Nephron progenitor cell (in vitro differentiated cells): ENCODE measurements at places on chromosomes 3 and 15.

DNA sequence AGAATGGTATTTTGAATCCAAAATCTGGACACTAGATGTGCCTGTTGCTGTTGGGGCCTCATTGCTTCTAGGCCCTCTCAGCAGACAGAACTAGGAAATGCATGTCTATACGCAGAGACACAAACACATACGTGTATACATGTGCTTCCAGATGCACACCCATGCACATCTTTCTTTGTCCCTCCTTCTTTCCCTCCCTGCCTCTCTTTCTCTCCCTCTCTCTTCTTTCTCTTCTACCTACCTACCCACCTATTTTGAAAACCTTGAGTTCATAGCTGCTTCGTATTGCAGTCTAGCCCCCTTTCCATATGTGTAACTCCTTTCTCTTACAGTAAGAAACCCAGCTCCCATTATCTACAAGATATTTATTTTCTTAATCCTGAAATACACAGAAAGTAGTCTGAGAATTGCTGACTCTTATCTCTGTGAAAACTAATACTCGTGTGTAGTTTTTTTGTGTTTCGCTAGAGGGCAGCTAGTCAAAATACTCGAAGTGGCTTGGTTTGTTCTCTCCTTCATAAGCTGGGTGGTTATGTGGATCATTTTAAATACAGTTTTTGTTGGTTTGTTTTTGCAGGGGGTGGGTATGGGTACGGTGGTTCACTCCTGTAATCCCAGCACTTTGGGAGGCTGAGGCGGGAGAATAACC lies 18.5 kb downstream of the RPL32 start:
- DNase-seq: no peak
- H3K27me3 ChIP-seq: no peaks in the 10 kb centered on the region
- no peak overlapping the region for H3K27ac ChIP-seq
- no peaks in the 10 kb centered on the region for H3K4me1 ChIP-seq
- no peak overlapping the region for H3K4me3 ChIP-seq

DNA sequence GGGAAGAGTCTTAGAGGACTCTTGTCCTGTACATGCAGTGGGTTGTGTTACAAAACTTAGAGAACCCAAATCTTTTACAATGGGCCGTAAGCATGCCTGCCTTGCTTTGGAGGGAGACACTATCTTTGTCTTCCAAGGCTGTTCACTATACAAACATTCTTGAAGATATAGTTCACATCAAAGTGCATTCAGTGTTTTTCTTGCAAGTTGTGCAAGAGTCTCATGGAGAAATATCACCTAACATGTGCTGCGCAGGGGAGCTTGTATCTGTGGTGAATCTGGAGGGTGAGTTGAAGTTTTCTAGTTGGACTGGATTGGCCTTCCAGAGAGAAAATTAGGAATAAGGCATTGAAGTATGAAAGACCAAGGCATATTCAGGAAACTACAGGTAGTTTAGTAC lies 7.8 kb upstream of the PRTG start:
- H3K27ac ChIP-seq: no peak overlapping the region
- H3K27me3 ChIP-seq: peaks cover 6% of the 10 kb centered on the region
- peaks cover 37% of the 10 kb centered on the region for H3K4me1 ChIP-seq
- no peaks in the 10 kb centered on the region for H3K36me3 ChIP-seq

DNA sequence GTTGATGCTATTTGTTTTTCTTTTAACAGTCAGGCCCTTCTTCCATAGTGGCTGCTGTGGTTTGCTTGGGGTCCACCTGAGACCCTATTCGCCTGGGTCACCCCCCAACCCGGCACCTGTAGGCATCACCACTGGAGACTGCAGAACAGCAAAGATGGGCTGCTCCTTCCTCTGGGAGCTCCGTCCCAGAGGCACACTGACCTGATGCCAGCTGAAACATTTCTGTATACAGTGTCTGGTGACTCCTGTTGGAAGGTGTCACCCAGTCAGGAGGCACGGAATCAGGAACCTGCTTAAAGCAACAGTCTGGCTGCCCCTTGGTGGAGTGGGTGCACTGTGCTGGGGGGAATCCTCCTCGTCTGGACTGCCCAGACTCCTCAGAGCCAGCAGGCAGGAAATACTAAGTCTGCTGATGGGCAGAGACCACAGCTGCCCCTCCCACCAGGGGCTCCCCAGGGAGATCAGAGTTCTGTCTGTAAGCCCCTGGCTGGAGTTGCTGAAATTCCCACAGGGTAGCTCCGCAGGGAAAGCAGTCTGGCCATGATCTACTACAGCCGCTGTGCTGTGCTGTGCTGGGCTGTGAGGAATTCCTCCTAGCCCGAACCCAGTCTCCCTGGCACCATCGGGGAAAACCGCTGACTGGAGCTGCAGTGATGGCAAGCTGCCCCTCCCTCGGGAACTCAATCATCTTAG lies 248.2 kb downstream of the TBC1D5 start:
- no peaks in the 10 kb centered on the region for H3K27me3 ChIP-seq
- peak; percentile 23 for DNase-seq
- H3K36me3 ChIP-seq: peaks cover 60% of the 10 kb centered on the region
- H3K4me1 ChIP-seq: no peaks in the 10 kb centered on the region
- H3K4me3 ChIP-seq: no peak overlapping the region
- no peak overlapping the region for H3K27ac ChIP-seq

GRCh38 chr15:39946862-39947261 lies 12.9 kb downstream of the EIF2AK4 start:
- H3K36me3 ChIP-seq: peaks cover 63% of the 10 kb centered on the region
- no peak for DNase-seq
- H3K4me3 ChIP-seq: no peak overlapping the region
- H3K4me1 ChIP-seq: peaks cover 5% of the 10 kb centered on the region
- no peak overlapping the region for H3K27ac ChIP-seq

- H3K27ac ChIP-seq: no peak overlapping the region
- no peaks in the 10 kb centered on the region for H3K27me3 ChIP-seq
- no peaks in the 10 kb centered on the region for H3K4me1 ChIP-seq
- H3K36me3 ChIP-seq: no peaks in the 10 kb centered on the region
- no peak overlapping the region for H3K4me3 ChIP-seq
- DNase-seq: no peak
Measured at GRCh38 chr3:166637984-166638530, 742.0 kb downstream of the ZBBX start.

- no peak overlapping the region for H3K4me3 ChIP-seq
- no peaks in the 10 kb centered on the region for H3K36me3 ChIP-seq
- no peaks in the 10 kb centered on the region for H3K27me3 ChIP-seq
- H3K4me1 ChIP-seq: no peaks in the 10 kb centered on the region
Measured at GRCh38 chr3:17234382-17234781, 349.6 kb downstream of the PLCL2 start.

- peaks cover 5% of the 10 kb centered on the region for H3K36me3 ChIP-seq
- H3K4me3 ChIP-seq: no peak overlapping the region
- H3K4me1 ChIP-seq: no peaks in the 10 kb centered on the region
- H3K27me3 ChIP-seq: peaks cover 12% of the 10 kb centered on the region
Measured at GRCh38 chr15:76360416-76360815, 23.8 kb downstream of the ISL2 start.

GRCh38 chr15:89088605-89089315 lies 504 bp downstream of the ABHD2 start:
- H3K36me3 ChIP-seq: peaks cover 5% of the 10 kb centered on the region
- peaks cover 3% of the 10 kb centered on the region for H3K27me3 ChIP-seq
- DNase-seq: peak; percentile 20
- H3K27ac ChIP-seq: no peak overlapping the region

- H3K4me1 ChIP-seq: peaks cover 9% of the 10 kb centered on the region
- H3K4me3 ChIP-seq: no peak overlapping the region
- H3K27ac ChIP-seq: peak overlapping the region; percentile 40
- no peaks in the 10 kb centered on the region for H3K36me3 ChIP-seq
- DNase-seq: no peak
Measured at GRCh38 chr3:64311424-64312061, 86.3 kb upstream of the PRICKLE2 start.

- DNase-seq: peak; percentile 57
- H3K27me3 ChIP-seq: peaks cover 35% of the 10 kb centered on the region
- H3K4me3 ChIP-seq: peak overlapping the region; percentile 35
- H3K4me1 ChIP-seq: peaks cover 60% of the 10 kb centered on the region
- H3K27ac ChIP-seq: no peak overlapping the region
Measured at GRCh38 chr3:129344540-129345220, 66.0 kb downstream of the HMCES start.

GRCh38 chr3:129304146-129304961 lies 25.7 kb downstream of the HMCES start:
- peaks cover 45% of the 10 kb centered on the region for H3K36me3 ChIP-seq
- peak overlapping the region; percentile 8 for H3K4me3 ChIP-seq
- H3K27ac ChIP-seq: peak overlapping the region; percentile 41
- peaks cover 27% of the 10 kb centered on the region for H3K4me1 ChIP-seq
- no peaks in the 10 kb centered on the region for H3K27me3 ChIP-seq

DNA sequence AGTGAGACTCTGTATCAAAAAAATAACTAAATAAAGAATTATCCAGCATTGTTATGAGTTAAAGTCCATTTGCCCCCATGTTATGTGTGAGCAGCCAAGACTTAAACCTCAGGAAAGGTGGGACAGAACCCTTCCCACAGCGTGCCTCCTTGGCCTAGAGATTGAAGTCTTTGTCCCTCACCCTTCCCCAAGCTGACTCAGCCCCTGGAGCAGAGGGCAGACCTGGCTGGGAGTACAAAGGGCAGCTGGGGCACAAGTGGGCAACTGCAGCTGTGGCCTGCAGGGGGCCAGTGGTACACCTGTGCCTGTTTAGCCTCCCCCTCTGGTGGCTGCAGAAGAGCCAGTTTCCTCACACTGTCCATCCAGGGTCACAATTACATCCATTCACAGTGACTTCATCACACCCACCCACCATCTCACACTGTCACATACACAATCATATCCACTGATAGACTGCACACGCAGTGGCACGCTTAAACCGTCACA lies 940 bp upstream of the ACY1 start:
- H3K27ac ChIP-seq: peak overlapping the region; percentile 99
- H3K4me3 ChIP-seq: peak overlapping the region; percentile 88
- peaks cover 48% of the 10 kb centered on the region for H3K4me1 ChIP-seq
- no peak for DNase-seq

GRCh38 chr3:78337801-78338211 lies 1297.9 kb downstream of the ROBO2 start:
- H3K27ac ChIP-seq: no peak overlapping the region
- H3K4me3 ChIP-seq: no peak overlapping the region
- H3K27me3 ChIP-seq: peaks cover 3% of the 10 kb centered on the region
- peaks cover 5% of the 10 kb centered on the region for H3K4me1 ChIP-seq
- H3K36me3 ChIP-seq: no peaks in the 10 kb centered on the region
- DNase-seq: no peak

DNA sequence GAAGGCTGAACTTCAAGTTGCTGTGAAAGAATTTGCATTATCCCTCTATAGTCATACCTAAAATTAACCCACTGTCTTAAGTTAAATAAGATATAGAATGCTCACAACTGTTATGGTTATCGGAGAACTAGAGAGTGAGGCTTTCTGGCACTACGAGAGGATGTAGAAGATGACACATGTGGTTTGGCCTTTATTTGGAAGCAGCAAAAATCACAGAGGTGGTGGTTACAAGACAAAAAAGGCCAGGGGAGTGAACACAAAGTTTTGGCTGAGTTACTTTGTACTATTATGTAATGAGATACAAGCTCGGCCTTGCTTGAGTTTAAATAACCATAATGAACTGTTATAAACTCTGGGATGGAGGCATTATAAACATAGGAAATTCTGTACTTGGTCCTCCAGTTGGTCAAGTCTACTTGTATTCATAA lies 78.3 kb upstream of the ICE2 start:
- peaks cover 26% of the 10 kb centered on the region for H3K36me3 ChIP-seq
- no peaks in the 10 kb centered on the region for H3K27me3 ChIP-seq
- H3K4me1 ChIP-seq: peaks cover 6% of the 10 kb centered on the region
- no peak overlapping the region for H3K27ac ChIP-seq

DNA sequence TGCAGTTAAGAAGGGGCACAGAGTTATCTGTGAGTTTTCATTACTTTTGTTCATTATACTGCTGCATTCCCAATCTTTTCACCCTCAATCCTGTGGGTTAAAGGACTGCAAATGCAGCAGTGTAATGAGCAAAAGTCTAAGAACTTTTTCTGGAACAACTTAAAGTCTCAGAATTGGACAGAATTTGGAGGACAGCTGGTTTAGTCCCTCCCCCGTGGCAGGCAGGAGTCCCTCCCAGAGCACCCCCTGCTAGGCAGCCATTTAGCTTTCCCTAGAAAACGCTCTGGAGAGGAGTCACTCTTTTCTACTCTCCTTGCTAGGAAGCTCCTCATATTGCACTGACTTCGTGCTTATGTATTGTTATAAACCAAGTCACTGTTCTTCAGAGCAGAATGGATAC lies 156.3 kb upstream of the UBE2E1 start:
- no peak overlapping the region for H3K4me3 ChIP-seq
- peaks cover under 1% of the 10 kb centered on the region for H3K27me3 ChIP-seq
- no peak for DNase-seq
- H3K36me3 ChIP-seq: no peaks in the 10 kb centered on the region
- peaks cover 57% of the 10 kb centered on the region for H3K4me1 ChIP-seq
- peak overlapping the region; percentile 77 for H3K27ac ChIP-seq

DNA sequence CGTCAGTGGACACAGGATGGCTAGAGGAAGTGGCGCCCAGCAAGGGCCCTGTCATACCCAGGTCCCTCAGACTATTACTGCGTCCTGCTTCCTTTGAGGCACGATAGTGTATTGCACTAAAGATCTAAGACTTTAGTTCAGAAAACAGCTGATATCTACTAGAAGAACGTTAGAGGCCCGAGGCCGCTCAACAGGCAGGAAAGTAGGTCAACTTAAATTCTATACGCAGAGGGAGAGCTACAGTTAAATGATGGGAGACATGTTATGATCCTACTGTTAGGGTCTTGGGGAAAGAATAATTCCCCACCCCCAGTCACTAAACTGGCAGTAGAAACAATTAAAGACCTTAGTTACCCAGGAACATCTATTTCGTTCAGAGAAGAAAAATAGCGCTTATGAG lies 317.8 kb downstream of the CHST2 start:
- H3K4me3 ChIP-seq: no peak overlapping the region
- no peak for DNase-seq
- H3K27me3 ChIP-seq: peaks cover 11% of the 10 kb centered on the region
- no peaks in the 10 kb centered on the region for H3K36me3 ChIP-seq
- H3K27ac ChIP-seq: no peak overlapping the region
- H3K4me1 ChIP-seq: peaks cover 6% of the 10 kb centered on the region

- H3K36me3 ChIP-seq: peaks cover 47% of the 10 kb centered on the region
- H3K4me3 ChIP-seq: no peak overlapping the region
- H3K27me3 ChIP-seq: no peaks in the 10 kb centered on the region
- no peak overlapping the region for H3K27ac ChIP-seq
- DNase-seq: no peak
Measured at GRCh38 chr15:28125673-28126651, 26.8 kb upstream of the OCA2 start.

DNA sequence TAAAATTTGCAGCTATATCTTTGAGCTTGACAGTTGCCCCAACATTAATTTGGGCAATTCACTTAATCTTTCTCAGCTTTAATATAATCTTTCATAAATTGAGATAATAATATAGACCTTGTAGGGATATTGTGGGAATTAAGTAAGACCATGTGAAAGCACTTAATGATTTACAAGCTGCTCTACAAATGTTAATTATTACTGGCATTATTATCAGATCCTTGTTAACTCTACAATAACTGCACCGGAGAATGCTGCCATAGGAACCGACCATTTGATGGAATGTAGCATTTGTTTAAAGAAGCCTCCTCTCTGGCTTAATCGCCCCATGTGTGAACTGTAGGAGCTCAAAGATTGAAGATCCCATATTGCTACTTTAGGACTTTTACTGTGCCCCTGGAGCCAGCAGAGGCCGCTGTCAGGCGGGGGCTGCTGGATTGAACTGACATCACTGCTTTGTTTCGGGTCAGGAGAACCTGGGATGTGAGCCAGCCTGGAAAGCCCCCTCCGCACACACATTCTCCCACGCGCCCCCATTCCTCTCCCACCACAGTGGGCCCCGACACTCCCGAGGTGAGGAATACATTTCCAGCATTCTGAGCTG lies 154.2 kb upstream of the TNIK start:
- no peak overlapping the region for H3K27ac ChIP-seq
- no peak overlapping the region for H3K4me3 ChIP-seq
- peaks cover 6% of the 10 kb centered on the region for H3K27me3 ChIP-seq
- peaks cover 12% of the 10 kb centered on the region for H3K36me3 ChIP-seq
- peak; percentile 59 for DNase-seq
- peaks cover 15% of the 10 kb centered on the region for H3K4me1 ChIP-seq
